ENCODE measurements at places on chromosomes 3 and 15. TPM values are rescaled to one million over a fixed set of nuclear protein-coding genes. Genes with fewer than 3 reads are reported as not detected.

ABI3BP gene
- total RNA-seq = 91.1 TPM

RTF1 gene
- 32.2 TPM for total RNA-seq

- H3K27me3 ChIP-seq = no peaks in the 10 kb centered on the region
- H3K27ac ChIP-seq = peak overlapping the region; percentile 96
- H3K4me1 ChIP-seq = peaks cover 34% of the 10 kb centered on the region
- peak overlapping the region; percentile 84 for H3K4me3 ChIP-seq
- DNase-seq = no peak
- no peaks in the 10 kb centered on the region for H3K36me3 ChIP-seq
These were observed 580 bp upstream of the FXR1 start for GRCh38 chr3:180911876-180912303.

- no peaks in the 10 kb centered on the region for H3K36me3 ChIP-seq
- no peaks in the 10 kb centered on the region for H3K27me3 ChIP-seq
- peaks cover 10% of the 10 kb centered on the region for H3K4me1 ChIP-seq
- DNase-seq = no peak
- no peak overlapping the region for H3K27ac ChIP-seq
- H3K4me3 ChIP-seq = no peak overlapping the region
These were observed 6.9 kb downstream of the APH1B start for GRCh38 chr15:63284335-63284734.

DNA sequence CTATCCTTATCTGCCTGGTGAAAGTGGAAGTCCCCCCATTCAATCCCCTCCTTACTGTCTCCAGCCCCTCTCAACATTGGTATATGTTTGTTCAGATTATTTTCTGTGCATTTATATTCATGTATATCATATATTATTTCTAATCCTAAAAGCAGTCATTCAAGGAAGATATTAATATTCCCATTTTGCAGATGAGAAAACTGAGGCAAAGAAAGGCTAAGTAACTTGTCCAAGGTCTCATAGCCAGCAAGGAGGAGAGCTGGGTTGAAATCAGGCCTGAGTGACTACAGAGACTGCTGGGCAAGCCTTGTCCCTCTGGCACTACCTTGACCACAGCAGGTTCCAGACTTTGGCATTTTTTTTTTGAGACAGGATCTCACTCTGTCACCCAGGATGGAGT is 29.0 kb downstream of the FOXL2NB start:
- H3K4me1 ChIP-seq = no peaks in the 10 kb centered on the region
- H3K27me3 ChIP-seq = no peaks in the 10 kb centered on the region
- H3K36me3 ChIP-seq = no peaks in the 10 kb centered on the region
- no peak overlapping the region for H3K27ac ChIP-seq
- no peak for DNase-seq
- no peak overlapping the region for H3K4me3 ChIP-seq

DNA sequence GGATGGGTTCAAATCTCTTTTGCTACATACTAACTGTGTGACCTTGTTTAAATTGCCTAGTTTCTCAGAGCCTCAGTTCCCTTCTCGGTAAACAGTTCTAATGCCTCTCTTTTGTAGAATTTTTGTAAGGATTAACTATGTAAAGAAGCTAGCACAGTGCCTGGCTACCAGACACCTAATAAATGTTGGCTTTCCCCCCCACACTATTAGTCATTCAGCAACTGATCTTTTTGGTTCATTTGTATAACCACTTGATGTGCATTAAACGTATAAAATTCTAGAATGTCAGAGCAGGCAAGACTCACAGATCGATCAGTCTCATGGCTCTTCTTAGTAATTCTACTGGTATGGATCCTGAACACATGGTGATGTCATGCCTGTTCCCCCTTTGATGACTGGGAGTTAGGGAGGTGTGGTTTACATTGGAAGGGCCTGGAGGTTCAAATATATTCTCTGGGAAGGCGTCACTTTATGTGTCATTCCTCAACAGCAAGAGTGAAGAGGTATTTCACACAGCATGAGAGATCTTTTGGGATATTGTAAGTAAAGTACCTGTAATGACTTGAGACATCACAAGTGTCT is 6.5 kb downstream of the TAGLN3 start:
- H3K27ac ChIP-seq = no peak overlapping the region
- no peaks in the 10 kb centered on the region for H3K36me3 ChIP-seq
- H3K4me3 ChIP-seq = no peak overlapping the region
- H3K4me1 ChIP-seq = no peaks in the 10 kb centered on the region
- H3K27me3 ChIP-seq = no peaks in the 10 kb centered on the region
- no peak for DNase-seq

DNA sequence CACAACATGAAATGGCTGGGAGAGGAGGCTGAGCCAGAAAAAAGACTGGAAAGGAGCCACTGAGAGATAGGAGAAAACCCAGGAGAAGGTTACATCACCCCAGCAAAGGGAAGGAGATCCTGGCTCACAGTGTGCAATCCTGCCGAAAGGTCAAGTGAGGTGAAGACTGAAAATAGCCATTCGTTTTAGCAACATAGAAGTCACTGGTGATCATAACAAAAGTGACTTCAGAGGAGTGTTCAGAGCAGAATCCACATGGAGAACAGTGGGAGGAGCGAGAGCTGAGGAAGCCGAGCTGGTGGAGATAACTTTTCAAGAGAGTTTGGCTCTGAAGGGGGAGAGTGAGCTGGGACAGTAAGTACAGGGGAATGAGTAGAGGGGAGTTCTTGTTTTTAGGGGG is 5.4 kb upstream of the HEG1 start:
- no peaks in the 10 kb centered on the region for H3K27me3 ChIP-seq
- H3K36me3 ChIP-seq = no peaks in the 10 kb centered on the region
- peak overlapping the region; percentile 5 for H3K27ac ChIP-seq
- H3K4me1 ChIP-seq = peaks cover 21% of the 10 kb centered on the region
- no peak overlapping the region for H3K4me3 ChIP-seq
- DNase-seq = no peak

- DNase-seq = no peak
- H3K27me3 ChIP-seq = no peaks in the 10 kb centered on the region
- no peak overlapping the region for H3K27ac ChIP-seq
- H3K4me3 ChIP-seq = no peak overlapping the region
- no peaks in the 10 kb centered on the region for H3K36me3 ChIP-seq
These were observed 39.2 kb downstream of the CCDC66 start for GRCh38 chr3:56595975-56596840.

DNA sequence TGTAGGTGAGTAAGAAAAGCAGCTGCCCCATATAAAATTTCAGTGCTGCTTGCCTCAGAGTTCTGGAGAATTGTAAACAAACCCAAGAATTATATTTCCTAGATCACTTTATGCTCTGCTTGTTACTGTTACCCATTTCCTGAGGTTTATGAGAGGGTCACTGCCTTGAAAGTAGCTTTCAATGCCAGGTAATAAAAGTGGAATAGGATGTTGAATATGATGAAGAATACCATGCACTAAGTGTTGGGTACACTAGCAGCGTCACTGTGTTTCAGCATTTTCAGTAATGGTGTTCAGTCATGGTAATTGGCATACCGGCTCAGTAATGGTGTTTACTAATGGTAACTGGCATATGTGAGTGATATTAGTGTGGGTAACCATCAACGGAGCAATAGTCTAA is 449.8 kb upstream of the TPRG1 start:
- DNase-seq = no peak
- H3K4me3 ChIP-seq = no peak overlapping the region
- no peaks in the 10 kb centered on the region for H3K4me1 ChIP-seq
- no peaks in the 10 kb centered on the region for H3K36me3 ChIP-seq
- H3K27ac ChIP-seq = no peak overlapping the region
- no peaks in the 10 kb centered on the region for H3K27me3 ChIP-seq

GRCh38 chr3:63617391-63617790 is 35.1 kb upstream of the SNTN start:
- no peaks in the 10 kb centered on the region for H3K27me3 ChIP-seq
- no peaks in the 10 kb centered on the region for H3K4me1 ChIP-seq
- no peak overlapping the region for H3K4me3 ChIP-seq
- no peak for DNase-seq
- H3K36me3 ChIP-seq = no peaks in the 10 kb centered on the region
- no peak overlapping the region for H3K27ac ChIP-seq

GRCh38 chr15:41499109-41499851 is 5.6 kb downstream of the ITPKA start:
- DNase-seq = no peak
- no peaks in the 10 kb centered on the region for H3K36me3 ChIP-seq
- peaks cover 40% of the 10 kb centered on the region for H3K4me1 ChIP-seq

DNA sequence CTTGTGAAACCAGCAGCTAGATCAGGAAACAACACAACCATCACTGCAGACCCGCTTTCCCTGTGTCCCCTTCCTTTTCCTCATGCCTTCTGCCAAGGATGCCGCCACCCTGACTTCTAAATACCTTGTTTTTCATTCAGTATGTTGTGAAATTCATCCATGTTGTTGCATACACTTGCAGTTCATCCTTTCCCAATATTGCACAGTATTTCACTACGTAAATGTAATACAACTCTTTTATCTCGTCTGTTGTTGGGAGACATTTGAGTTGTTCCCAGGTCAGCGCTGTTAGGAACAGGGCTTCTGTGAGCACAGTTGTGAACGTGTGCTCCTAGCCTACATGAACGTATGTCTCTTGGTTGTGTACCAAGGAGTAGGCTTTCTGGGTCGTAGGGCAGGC is 24.2 kb downstream of the TLNRD1 start:
- peaks cover 13% of the 10 kb centered on the region for H3K4me1 ChIP-seq
- no peak overlapping the region for H3K4me3 ChIP-seq
- no peak for DNase-seq
- H3K36me3 ChIP-seq = no peaks in the 10 kb centered on the region

- H3K4me1 ChIP-seq = peaks cover 43% of the 10 kb centered on the region
- H3K36me3 ChIP-seq = no peaks in the 10 kb centered on the region
- peak overlapping the region; percentile 88 for H3K4me3 ChIP-seq
- no peak for DNase-seq
- no peaks in the 10 kb centered on the region for H3K27me3 ChIP-seq
These were observed 812 bp upstream of the SEC62 start for GRCh38 chr3:169965562-169966427.

Measured in vagina (tissue), 2 donors.